WTC11 (cell line): ENCODE measurements at places on chromosomes 2 and 18.

DNA sequence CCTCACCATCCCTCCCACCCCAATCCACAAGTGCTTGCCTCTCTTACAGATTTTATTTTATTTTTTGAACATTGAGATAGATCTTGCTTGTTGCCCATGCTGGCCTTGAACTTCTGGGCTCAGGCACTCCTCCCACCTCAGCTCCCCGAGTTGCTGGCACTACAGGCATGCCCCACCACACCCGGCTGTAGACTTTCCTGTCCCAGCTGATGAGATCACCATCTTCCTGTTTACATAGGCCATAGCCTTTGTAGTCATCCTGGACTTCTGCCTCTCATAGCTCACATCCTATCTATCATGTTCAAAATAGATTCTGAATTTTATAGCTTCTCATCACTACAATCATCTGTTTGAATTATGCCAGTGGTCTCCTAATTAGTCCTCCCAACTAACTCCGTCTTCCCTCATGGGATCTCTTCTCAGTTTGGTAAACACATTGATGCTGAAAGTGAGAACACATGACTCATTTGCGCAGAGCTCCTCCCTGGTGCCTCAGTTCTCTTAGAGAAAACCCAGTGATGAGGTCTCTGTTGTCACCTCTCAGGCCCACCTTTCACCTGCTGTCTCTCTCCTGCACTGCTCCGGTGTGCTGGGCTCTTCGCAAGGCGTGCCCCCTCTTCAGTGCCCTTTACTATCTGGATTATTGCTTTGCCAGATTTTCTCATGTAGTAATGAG is 243.0 kb downstream of the ZNF407 start:
- no peak for DNase-seq

DNA sequence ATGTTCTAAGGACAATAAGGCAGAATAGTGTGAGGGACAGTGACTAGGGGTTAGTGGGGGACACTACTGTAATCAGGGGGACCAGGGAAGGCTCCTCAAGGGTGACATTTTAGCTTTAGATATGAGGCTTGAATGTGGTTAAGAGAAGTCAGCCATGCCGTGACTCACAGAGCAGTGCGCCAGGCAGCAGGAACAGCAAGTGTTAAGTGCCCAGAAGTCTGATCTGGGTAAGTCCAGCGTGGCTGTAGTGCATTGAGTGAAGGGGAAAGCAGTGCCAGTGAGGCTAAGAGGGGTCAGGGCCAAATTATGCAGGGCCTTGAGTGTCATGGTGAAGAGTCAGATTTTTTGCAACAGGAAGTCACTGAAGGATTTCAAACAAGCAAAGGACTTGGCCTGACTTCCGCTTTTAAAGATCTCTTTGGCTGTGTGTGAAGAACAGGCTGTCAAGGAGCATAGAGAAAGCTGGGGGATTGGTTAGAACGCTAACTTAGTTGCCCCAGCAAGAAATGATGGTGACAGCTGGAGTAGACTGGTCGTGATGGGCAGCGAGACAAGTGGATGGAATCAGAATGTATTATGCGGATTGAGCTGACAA is 151.5 kb downstream of the MSH2 start:
- no peak for DNase-seq

- DNase-seq = no peak
These were observed 135.5 kb downstream of the MGAT5 start for GRCh38 chr2:134389381-134389780.

GRCh38 chr18:75257605-75258004 is 47.0 kb downstream of the TSHZ1 start:
- no peak for DNase-seq

DNA sequence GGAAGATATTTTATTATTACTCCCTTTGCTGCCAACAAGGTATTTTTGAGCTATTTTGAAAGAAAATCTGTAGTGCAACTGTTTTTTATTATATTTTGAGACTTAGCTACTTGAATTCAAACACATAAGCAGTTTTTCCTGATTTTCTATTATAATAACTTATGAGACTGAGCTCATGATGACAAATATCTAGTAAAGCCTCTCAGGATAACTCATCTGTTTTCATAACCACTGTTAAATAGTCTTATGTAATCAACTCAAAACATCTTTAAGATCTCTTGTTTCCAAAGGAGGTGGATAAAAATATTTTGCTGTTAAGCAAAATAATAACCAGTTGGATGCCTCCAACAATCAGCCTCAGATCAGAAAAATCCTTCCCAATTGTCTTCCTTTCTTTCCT is 21.9 kb upstream of the PPP1CB start:
- DNase-seq = no peak

DNA sequence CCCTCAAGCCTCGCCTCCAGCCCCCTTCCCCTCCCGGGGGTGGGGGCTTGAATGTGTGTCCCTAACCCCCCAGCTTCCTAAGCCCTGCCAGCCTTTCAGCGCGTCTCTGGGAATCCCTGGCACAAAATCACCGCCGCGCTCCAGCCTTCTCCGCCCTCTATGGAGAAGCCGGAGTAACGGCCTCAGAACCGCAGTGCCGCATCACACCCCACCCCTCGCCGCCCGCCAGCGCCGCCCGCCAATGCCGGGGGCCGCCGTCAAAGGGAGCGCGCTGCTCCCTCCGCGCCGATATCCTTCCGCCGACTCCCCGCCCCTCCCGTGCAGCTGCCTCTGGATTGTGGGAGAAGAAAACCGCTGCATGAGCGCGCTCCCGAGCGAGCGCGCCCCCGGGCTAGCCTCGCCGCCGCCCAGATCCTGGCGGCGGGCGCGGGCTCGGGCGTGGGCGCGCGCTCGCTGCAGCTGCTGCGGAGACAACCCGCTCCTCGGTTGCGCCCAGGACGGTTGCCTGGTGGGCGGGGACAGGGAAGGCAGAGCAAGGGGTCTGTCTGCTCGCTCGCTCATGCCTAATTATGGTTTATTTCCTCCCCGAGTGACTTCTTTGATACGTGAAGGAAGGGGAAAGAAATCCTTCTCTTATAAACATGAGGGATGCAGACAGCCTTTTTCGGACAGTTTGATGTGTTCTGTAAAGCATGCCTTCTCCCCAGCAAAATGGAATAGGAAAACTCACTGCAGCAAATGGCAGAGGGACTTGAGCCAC is at the start of gene CCDC88A:
Gene CCDC88A (minus strand): TSS at position 178 of the 760 bp plus-strand sequence. CDS start 777 bp downstream, outside the sequence.
- DNase-seq = peak; percentile 98

GRCh38 chr2:140122001-140122400 is 1341.8 kb upstream of the NXPH2 start:
- no peak for DNase-seq

- DNase-seq = no peak
These were observed 678.6 kb upstream of the CDH2 start for GRCh38 chr18:28855524-28855923.

GRCh38 chr2:1985571-1985970 is 241.3 kb upstream of the PXDN start:
- DNase-seq = no peak

DNA sequence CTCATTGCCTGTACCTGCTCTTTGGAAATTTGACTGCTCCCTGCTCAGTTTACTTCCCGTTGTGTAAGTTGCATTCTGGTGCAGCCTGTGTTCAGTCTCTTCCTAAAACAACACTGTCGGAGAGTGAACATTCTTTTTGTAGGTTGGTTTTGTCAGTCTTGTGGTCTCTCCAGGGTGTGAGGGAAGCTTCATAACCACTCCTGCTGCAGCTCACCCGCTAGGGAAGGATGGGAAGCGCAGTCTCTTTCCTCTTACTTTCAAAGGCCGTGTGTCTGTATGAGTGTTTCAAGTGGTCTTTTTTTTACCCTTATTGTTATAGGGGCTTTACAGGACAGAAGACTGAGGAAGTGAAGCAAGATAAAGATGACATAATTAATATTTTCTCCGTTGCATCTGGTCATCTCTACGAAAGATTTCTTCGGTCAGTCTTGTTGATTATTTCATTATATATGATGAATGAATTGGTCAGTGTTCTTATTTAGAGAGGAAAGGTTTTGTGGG is 87.2 kb downstream of the UGGT1 start:
- DNase-seq = no peak

DNA sequence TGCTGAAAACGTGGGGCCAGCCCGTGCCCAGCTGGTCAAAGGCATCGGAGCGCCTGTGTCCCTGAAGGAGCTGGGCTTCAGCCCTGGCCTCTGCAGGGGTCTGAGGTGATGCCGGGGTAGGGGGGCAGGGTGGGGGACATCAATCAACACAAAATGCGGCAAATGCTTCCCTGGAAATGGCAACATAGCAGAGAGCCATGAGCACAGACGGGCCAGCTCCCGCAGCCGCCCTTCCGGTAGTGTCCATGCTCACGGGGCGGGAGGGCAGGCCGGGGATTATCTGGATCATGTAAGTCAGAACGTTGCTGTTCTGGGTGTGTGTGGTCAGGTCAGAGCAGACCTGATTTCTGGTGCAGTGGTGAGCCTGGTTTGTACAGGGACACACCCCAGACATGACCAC is 56.5 kb upstream of the TWIST2 start:
- DNase-seq = no peak

DNA sequence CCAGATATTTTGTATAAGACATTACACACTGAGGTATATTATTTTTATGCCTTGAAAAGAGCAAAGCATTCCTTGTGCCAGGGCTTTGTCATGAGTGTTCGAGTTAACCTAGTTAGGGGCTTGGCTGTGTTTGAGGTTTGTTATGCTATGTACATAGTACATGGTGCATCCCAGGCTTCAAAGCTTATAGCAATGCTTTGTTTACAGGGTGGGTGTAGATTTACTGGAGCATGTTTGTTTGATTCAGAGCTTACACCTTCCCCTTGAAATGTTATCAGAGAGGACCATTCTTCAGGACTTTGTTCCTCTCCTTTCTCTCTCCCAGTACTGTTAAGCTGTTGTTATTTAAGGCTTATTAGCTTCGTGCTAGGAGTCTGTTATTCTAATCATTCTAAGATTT is 738.7 kb upstream of the LRRTM4 start:
- no peak for DNase-seq

DNA sequence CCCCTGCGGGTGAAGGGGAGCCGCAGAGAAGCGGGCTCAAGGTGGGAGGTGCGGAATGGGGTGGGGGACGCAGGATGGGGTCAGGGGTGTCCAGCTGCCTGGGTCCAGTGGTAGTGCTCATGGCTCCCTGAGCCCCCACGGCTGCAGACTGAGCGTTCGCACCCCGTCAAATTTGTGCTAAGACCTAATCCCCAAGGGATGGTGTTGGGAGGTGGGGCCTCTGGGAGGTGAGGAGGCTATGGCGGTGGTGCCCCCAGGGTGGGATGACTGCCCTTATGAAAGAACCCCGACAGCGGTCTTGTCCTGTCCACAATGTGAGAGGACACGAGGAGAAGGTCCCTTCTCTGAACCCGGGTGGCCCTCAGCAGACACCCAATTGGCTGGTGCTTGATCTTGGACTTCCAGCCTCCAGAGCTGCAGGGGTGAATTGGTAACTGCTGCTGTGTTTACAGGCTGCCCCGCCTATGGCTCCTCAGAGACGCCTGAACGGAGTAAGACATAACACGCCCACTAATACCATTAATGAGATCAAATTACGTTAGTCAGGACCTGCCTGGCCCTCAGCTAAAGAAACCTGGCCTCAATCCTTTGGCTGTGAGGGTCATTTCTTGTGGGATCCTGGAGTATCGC is 42.6 kb downstream of the PXDN start:
- DNase-seq = no peak

DNA sequence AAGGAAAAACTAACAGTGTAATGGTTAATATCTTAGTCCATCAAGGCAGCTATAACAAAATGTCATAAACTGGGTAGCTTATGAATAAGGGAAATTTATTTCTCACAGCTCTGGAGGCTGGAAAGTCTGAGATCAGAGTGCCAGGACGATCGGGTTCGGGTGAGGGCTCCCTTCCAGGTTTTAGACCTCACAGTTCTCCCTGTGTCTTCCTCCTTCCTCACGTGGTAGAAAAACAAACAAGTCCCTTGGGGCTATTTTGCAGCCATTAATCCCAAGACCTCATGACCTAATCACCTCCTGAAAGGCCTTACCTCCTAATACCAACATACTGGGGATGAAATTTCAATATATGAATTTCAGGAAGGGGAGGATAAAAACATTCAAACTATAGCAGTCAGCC is 455.9 kb downstream of the CNTNAP5 start:
- DNase-seq = no peak

GRCh38 chr2:2026252-2026831 is 282.0 kb upstream of the PXDN start:
- DNase-seq = no peak

- DNase-seq = peak; percentile 62
These were observed 96.3 kb downstream of the FAM210A start for GRCh38 chr18:13629841-13630715.
